ENCODE measurements at places on chromosomes 5 and 9.

- no peak for DNase-seq
Measured at GRCh38 chr5:178155065-178155464, 1.4 kb upstream of the NHP2 start.

- no peak for DNase-seq
Measured at GRCh38 chr9:83754383-83754977, 46.7 kb upstream of the UBQLN1 start.

- no peak for DNase-seq
Measured at GRCh38 chr5:74378464-74378863, 262.1 kb downstream of the ENC1 start.

GRCh38 chr9:95360866-95361265 lies 43.4 kb upstream of the FANCC start:
- no peak for DNase-seq

DNA sequence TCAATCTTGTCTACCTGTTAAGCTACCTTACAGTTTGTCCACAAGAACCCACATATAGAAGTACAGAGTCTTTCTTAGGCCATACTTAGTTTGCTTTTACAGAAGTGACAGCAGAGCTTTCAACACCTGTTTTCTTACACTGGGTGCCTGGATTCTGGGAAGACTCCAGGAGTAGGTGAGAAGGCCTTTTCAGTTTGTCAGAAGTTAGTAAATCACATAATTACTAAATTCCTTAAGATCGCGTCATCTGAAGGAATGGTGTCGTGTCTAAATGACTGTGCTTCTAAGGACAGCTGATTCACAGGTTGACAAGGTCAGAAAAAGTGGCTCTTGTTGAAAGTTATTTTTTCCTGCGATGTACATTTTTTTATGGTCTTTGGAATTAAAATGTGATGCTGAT lies 97.0 kb upstream of the FAM120A start:
- DNase-seq = no peak

GRCh38 chr5:131386779-131387178 lies 122.9 kb downstream of the CDC42SE2 start:
- no peak for DNase-seq

DNA sequence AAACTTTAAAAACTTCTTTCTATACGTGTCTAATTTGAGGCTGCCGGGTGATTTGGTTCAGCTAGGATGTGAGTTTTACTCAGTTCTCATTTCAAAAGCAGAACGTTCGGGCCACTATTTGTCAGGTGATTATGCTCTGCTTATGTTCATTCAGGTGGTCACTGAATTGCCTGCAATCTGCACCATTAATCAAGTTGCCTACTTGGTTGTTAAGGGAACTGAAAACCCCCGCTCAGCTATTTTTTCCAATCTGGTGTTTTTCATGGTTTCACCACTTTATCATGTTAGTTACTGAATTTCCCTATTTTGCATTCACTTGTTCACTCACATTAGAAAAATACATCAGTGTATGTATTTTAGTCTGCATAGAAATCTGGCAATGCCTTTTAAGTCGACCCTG lies 523.0 kb downstream of the CSNK1G3 start:
- DNase-seq = no peak

GRCh38 chr5:74839229-74839628 lies 27.0 kb downstream of the FAM169A start:
- DNase-seq = no peak

- DNase-seq = no peak
Measured at GRCh38 chr5:121726991-121727390, 124.7 kb upstream of the FTMT start.

DNA sequence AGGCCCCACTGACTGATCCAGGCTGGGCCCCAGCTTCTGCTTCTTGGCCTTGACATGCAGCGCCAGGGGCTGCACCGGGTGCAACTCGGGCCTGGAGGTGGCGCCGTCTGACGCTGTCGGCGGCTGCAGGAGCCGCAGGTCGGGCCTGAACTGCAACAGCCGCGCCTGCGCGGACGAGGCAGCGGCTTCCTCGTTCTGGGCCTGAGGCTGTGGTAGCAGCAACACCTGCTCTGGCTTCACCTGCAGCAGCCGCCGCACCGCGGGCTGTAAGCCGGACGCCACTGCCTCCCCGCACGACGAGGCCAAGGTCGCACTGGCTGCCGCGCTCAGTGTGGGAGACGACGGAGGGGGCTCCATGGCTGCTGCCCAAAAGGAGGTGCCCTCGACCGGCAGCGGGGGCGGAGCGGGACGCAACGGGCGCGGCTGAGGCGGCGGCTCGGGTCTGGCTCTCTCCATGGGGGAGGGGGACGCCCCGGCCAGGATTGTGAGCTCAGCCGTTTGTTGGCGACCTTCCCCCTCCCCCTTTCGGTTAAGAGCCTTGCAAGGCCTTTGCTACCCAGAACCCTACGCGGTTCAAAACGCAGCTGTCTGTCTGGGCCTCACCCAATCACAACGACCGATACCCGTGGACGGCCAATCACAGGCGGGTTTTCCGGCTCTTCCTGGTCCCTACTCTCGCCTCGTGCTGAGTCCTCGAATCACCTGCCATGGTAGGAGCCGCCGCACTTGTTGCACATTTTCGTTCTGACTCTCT lies 438 bp downstream of the SOX30 start:
- DNase-seq = peak; percentile 93

GRCh38 chr9:91815896-91816295 lies 134.1 kb downstream of the ROR2 start:
- DNase-seq = no peak
